ENCODE measurements at places on chromosomes 12 and 14.

DNA sequence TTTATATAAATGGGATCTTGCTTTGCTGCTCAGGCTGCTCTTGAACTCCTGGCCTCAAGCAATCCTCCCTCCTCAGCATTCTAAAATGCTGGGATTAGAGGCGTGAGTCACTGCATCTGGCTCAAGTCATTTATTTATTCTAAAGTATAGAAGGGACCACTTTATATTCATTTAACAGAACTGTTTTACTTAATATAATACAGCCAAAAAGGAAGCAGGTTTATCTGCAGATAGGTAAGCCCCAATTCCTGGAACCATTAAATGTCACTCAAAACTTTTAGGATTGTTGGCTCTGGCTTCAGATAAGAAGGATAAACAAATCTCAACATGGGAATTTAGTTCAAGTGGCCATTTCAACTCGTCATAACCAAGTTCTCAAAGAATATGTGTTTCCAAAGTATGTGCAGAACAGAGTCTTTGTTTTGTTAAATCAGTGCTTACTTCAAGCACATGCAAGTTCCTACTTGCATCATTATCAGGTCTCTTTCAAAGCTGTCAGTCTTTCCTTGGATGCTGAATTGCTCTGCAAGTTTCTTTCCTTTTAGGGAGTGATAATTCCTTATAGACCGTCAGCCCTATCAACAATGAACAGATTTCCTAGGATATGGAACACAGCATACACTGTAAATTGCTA is 60.4 kb downstream of the KITLG start:
- no peak for DNase-seq

- no peak for DNase-seq
Measured at GRCh38 chr14:98752660-98753059, 519.3 kb downstream of the BCL11B start.

DNA sequence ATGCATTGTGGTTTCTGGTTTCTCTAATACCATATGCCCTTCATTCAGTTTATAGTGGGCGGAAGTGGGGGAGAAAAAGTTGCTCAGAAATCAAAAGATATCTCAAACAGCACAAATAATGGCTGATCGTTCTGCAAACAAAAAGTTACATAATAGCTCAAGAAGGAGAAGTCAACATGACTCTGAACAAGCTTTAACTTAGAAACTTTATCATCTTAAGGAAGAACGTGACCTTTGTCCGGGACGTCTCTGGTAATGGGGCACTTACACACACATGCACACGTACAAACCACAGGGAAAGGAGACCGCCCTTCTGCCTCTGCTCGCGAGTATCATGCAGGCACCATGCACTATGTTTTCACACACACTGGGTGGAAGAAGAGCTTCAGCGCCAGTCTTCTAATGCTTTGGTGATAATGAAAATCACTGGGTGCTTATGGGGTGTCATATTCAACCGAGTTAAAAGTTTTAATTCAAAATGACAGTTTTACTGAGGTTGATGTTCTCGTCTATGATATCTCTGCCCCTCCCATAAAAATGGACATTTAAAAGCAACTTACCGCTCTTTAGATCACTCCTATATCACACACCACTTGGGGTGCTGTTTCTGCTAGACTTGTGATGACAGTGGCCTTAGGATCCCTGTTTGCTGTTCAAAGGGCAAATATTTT is 4.7 kb downstream of the FOS start:
- DNase-seq = no peak

DNA sequence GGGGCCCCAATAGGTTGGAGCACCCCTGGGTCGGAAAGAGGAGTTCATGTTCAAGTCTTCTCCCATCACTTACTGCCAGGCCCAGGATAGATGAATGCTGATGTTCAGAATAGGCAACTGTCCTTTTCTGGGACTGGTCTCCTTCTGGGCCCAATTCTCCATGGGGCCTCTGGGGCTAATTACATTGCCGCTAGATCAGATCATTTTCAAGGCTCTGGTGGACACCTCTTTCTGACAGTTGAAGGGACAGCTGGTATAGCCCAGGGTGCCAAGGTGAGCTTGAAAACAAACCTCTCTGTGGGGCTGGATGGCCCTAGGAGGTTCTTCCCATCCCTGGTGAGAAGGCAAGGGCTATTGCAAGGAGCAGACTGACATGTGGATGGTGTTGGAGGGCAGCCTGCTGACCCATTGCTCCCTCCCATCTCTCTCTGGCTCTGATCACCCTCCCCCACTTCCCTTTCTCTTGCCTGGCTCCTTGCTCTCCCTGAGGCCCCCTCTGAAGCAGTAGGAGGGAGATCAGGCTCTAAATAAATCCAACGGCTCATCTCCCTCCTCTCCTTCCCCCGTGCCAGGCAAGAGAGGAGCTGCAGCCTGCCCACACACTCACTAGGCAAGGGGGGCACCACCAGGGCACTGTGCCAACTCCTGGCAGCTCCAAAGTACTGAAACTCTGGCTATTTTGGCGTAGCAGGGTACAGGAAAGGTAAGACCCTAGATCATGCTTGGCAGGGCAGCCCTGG is 1.9 kb downstream of the CACNB3 start:
- DNase-seq = no peak

DNA sequence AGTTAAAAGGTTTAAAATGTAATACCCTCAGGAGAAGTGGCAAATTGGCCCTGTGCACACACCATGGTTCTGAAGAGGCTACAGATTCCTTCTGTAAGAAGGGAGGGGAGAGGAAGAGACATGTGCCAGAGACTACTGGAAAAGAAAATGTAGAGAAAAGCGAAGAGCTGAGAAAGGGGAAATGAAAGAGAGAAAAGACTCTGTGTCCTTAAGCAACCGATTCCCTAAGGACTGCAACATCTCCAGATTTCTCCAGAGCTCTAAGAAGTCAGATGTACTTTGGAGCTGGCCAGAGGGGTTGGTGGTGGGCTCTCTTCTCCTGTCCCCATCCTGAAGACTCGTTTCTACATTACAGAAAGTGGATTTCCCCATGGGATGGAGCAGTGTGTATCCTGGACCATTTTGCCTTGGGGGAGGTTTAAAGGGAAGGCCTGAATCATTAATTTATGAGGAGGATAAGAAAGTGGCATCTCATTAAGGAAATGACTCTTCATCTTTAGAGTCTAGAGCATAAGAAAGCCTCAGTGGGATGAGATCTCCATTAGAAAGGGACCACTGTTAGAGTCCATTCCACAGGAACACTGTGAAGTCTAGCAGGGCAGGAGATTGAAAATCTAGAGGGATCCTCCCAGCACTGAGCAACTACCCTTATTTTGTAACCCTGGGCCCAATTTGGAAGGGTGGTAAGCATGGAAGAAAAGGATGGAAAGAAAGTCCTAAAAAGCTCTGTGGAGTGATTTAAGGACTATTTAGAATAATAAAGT is 45.5 kb upstream of the FUT8 start:
- DNase-seq = no peak
